GM23338 (cell line): ENCODE measurements at places on chromosomes 1 and 21.

DNA sequence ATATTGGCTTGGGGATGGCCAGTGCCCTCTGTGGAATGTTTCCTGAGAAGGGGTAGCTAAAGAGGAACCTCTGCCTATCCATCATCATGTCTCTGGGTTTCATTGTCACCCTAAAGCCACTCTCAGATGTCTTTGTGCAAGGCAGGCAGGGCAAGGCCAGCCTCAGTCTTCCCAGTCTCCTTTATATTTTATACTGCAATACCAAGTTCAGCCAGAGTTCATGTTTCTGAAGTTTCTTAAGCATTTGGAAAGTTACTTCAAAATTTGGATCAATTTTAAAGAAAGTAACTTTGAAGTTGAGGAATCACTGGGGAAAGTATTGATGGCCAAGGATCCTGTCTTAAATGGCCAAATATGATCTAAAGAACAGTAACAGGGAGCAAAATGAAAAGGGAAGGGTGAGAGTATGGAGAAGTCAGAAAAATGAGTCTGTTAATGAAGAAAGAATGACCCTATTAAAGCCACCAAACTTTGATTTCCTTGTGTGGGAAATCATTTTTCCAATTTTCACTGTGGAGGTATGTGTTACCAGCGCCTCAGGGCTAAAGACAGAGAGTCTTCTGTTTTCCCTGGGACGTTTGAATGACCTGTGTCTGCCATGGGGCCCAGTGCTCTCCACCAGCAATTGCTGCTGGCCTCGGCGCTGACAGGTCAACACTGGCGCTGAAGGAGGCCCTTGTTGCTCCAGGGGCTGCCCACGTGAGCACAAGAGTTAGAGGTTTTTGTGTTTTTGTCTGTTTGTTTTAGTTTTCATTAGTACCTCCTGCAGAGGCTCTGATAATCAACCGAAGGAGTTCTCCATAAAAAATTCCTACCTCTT, 93.9 kb downstream of the ATP5PO start:
- DNase-seq, result no peak

- peak; percentile 65 for DNase-seq
These were observed at the start of gene SMG7 for GRCh38 chr1:183472488-183473216. SMG7 (plus strand) TSS chr1:183472499; CDS start chr1:183472621, 122 bp downstream.

DNA sequence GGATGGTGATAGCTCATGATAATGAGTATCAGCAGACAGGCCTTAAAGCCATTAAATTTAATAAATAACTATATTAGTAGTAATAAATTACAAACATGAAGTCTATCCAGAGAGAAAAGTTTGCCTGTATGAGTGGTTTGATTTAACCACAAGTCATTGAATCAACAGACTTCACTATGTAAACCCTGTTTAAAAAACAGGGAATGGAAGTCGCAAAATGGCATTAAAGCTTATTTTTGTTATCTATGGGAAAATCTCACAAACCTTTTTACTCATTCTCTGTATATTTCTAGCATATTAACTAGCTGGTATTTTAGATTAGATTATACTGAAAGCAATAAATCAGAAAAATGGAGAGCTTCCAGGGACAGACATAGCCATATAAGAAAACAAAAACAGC, 45.3 kb downstream of the SASS6 start:
- DNase-seq, result no peak

DNA sequence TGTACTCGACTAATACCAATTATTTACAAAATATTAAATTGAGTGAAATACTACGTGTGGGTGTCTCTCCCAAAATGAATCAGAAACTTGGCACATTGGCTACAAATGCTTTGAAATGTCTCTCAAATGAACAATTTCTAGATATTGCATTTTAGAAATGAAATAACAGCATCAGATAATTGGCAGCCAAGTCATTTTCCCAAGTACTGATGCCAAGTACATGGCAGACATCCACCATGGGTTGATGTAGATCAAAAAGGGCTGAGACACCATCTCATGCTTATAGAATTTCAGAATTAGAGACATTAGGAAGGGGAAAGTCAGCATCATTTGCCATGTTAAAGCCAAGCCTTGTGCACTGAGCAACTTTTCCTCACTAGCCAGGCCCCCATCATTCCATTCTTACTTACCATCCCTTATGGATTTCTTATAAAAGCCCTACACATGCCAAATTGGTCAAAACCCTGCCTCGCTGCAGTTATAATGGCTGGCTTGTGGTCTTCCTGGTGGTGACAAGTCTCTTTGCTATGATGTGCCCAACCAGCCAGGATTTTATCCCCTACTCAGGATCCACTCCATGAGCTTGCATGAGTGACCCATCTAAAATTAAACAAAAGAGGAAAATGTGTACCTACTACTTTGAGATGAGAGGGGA, 73.1 kb downstream of the GREM2 start:
- DNase-seq, result no peak

DNA sequence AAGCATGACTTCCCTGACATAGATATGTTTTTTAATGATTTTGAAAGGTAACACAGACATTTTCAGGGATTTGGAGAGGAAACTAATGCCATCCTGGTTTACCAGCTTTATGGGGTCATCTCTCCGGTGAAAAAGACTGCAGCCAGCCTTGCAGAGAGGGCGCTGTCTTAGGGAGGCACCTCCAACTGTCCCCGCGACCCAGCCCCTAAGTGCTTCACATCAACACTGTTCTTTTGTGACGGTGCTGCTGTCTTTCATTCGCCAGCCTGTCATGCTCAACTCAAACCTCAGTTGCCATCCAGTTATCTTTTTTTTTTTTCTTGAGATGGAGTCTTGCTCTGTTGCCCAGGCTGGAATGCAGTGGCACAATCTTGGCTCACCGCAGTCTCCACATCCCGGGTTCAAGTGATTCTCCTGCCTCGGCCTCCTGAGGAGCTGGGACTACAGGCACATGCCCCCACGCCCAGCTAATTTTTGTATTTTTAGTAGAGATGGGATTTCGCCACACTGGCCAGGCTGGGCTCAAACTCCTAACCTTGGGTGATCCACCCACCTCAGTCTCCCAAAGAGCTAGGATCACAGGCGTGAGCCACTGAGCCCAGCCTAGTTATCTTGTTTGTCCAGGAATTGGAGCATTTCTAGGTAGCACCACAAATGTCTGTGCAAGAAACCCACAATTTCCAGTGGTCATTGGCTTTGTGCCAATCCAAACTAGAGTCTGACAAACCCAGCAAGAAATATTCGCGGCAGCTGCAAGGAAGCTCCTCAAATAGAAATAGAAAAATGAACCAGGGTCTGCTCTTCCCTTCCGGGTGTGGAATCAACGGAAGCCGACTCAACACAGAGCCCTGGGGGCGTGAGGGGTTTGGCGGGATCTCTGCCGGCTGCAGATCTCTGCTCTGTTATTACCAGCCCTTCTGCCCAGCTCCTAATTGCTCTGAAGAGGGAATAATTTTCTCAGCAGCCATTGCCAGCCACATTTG, 24.2 kb downstream of the PDE9A start:
- no peak for DNase-seq

- DNase-seq, result no peak
These were observed 114.0 kb downstream of the KCNN3 start for GRCh38 chr1:154755858-154756730.

GRCh38 chr1:225851805-225852204, 30.4 kb downstream of the TMEM63A start:
- no peak for DNase-seq

GRCh38 chr1:205111354-205111753, 10.4 kb downstream of the RBBP5 start:
- DNase-seq, result no peak
